ENCODE measurements at places on chromosomes 6 and 20.
A peak's percentile ranks its signal among the peaks of the same experiment; 100 is the strongest.

- no peak for DNase-seq
Observed at GRCh38 chr6:35754452-35755277, 17.8 kb downstream of the ARMC12 start.

DNA sequence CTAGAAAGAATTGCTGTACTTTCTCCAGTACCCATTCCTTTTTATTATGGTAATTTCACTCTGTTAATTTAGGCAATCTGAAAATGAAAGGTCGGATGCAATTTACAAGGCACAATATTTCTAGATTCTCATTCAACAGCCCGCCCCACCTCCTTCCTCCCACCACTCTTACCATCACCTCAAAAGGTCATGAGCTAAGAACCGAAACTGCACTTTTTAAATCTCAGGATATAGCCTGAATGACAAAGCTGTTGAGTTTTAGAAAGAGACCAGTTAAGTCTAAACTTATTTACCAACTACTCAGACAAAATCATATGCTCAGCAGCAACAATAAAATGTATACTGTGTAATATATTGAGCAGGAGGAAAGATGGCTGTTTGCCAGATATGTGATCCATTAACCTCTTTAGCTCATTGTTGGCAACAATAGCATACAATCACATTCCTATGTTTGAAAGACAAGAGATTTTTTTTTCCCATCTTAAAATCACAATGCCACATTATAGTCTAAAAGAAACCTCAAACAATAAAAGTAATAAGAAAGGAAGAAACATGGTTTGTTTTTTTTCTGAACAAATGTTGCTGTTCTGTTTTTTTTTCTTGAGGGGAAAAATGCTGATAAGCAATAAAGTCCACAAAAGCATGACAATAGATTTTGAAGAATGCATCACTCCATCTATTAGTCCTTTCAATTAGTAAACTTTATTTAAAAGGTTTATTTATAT lies 1.6 kb upstream of the HS3ST5 start:
- DNase-seq = no peak

- DNase-seq = peak; percentile 39
Observed at GRCh38 chr6:10411971-10412460, 2.9 kb downstream of the TFAP2A start.

- no peak for DNase-seq
Observed at GRCh38 chr6:156407334-156407733, 369.8 kb upstream of the ARID1B start.

GRCh38 chr20:25280051-25280573 lies 32.2 kb downstream of the PYGB start:
- peak; percentile 10 for DNase-seq

DNA sequence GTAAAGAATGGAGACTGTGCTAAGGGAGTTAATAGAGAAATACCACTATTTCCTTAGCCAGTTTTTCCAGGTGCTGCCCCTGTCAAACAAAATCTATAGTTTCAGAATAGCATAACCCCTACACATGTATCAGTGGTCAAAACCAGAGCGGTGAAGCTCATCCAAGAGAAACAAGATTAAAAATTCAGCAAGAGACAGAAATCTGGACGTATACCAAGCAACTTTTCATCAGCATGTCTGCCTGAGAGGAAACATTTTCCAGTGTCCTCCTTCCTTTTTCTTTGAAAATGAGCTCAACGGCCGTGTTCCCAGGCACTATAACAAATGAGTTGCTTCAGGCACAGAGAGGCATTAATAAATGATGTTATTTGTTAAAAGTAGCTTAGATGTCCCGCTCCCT lies 416.5 kb downstream of the BCKDHB start:
- no peak for DNase-seq

DNA sequence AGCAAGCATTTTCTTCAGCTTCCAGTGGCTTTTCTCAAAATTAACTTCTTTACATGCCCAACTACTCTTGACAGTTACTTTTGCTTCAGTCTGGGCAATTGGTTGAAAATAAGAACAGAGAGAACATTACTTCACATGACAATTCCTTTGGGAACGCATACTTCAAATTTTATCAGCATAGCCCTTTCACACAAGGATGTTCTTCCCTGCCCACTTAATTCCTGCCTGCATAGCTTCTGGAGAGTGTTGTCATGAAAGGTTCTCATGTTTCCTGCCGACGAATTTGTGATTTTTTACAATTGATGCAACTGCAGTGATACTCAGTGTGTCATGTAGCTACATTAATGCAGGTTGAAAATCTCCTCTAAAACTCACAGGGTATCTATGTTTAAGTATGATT lies 22.0 kb upstream of the SNRNP48 start:
- DNase-seq = no peak

DNA sequence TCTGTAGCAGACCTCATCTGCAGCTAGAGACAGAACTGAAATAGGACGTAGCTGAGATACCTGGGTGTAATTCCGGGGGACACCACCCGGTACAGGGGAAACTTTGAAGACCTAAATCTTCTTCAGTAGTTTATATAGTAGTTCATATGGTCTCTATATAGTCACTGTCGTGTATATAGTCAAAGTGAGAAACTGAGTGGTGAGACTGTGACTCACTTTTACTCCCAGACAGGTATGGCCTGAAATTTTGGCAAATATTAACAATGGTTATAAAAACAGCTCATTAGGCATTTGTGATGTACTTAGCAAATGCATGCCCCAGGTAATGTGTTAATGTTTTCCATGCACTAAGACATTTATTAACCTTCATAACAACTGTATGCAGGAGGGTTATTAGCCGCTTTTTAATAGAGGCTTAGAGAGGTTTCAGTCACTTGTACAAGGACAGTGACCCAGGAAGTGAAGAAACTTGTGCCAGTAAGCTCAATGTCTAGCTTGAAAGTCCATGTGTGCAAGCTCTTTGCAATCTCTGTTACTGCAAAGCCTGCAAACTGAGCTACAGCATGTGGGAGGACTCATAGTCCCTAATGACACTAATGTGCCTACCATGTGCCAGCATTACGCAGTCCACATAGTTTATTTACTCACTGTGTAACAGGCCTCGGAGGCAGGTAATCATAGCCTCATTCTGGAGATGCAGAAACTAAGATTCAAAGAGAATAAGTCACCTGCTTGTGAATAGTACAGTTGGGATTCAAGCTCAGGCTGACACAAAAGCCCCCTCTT lies 165.4 kb upstream of the CHD6 start:
- no peak for DNase-seq

Measured in right cardiac atrium (tissue), 5 donors.